ENCODE measurements at places on chromosomes 4 and X.

DNA sequence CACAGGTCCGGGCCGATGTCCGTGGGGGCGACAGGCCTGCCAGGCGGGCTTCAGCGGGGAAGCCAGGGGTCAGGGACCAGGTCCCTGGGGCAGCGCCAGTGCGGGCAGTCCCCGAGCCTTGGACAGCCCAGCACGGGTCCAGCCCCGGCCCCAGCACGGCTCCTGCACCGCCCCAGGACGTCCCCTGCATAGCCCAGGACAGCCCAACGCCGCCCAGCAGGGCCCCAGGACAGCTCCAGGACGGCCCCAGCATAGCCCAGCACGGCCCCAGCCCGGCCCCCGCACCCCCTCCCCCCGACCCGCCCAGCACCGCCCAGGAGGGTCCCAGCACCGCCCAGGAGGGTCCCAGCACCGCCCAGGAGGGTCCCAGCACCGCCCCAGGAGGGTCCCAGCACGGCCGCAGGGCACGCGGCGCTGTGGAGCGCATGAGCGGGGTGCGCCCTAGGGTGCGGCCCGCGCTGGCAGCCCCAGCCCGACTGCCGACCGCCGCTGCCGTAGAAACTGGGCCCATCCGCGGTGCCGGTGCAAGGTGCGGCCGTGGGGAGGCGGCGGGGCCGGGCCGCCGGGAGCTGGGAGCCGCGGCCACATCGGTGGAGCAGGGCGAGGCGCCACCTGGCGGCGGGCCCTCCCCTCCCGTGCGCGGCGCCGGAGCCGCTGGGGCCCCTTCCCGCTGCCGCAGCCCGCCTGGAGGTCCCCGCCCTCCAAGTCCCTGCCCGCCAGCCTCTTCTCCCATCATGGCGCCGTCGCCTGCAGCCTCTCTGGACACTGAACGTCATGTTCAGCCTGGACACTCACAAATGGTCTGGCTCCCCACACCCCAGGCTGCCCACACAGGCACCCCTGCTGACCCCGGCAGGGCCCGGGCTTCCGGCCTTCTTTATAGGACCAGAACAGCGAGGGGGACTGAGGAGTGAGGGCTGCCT is 106.8 kb upstream of the NKX1-1 start:
- peak; percentile 14 for DNase-seq

- DNase-seq: no peak
Measured at GRCh38 chr4:3869174-3869572, 103.0 kb downstream of the ADRA2C start.

- DNase-seq: no peak
Measured at GRCh38 chr4:157667836-157668235, 447.3 kb downstream of the GRIA2 start.

DNA sequence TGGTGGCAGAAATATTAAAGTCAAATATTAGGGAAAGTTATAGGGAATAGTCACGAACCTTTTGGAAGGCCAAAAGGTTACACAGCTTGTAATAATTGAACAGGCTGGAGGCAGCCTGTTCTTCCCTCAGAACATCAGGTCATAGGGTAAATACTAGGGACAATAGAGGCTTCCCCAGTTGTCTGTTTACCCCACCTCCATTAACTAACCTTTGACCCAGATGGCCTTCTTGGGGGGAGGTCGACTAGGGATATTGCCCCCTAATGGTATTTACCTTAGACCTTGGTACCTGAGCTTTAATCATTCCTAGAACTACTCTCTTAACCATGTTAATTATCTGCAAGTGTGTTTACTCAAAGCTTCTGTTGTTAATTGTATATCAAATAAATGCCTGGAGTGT is 26.0 kb downstream of the C4orf17 start:
- no peak for DNase-seq

GRCh38 chr4:26062215-26062614 is 148.2 kb downstream of the SMIM20 start:
- no peak for DNase-seq

DNA sequence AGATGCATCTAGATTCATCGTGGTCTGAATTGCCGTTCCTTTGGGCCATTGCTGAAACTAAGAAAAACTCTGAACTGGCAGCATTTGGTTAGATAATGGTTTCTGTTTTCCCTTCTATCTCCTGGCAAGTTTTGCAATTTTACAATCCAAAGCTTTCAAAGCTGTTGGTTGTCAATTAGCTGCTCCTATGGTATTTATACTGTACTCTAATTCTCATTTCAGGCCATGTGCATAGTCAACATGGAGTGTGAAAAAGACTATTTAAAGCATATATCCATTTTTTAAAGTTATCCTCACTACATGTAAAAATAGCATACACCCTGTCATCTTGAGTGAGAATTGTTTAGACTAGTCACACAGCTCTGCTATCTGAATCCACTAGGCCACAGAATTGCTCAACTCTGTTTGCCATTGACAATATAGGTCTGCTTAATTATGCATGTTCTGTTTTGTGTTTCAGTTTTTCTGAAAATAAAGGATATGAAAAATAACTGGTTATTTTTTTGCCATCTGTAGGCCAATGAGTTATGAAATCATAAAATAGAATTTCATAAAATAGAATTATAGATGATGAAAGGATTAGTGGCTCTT is 27.7 kb upstream of the TEC start:
- no peak for DNase-seq

DNA sequence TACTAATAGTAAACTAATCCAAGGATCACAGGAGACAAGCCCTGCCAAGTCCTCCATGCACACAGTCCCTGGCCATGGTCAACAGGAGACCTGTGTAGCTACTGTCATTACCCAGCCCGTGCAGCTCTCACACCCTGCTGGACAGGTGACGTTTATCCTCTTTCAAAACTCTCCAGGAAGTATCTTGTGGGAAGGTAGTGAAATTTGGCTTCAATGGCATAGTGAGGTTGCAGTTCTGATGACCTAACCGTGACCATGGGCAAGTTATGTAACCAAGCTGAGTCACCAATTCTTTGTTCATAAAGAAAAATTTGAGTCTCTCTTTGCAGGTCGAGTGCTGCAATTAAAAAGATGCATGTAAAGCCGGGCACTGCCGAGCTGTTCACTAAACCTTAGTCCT is 11.3 kb upstream of the SLC2A9 start:
- DNase-seq: no peak

GRCh38 chrX:27086237-27086636 is 376.9 kb downstream of the PPP4R3C start:
- DNase-seq: no peak

GRCh38 chr4:15888515-15888914 is 50.0 kb downstream of the FGFBP1 start:
- DNase-seq: no peak

GRCh38 chrX:110408949-110409588 is 50.4 kb downstream of the RTL9 start:
- DNase-seq: no peak

DNA sequence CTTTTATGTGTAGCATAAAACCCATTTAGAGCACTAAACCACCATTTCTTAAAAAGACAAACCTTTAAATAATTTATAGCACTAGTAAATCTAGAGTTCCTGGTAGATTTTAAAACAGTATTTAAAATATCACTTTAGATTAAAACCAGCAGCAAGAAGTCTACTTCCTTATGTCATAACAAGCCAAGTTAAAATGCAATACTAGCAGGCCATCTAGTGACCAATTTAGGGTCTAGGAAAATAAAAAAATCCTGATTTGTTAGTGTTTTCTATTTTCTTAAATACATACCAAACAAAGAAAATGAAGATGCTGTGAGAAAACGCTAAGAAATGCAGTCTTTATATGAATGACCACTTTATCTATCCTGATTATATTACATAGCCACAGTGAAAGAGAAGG is 53.9 kb downstream of the PAPSS1 start:
- no peak for DNase-seq

DNA sequence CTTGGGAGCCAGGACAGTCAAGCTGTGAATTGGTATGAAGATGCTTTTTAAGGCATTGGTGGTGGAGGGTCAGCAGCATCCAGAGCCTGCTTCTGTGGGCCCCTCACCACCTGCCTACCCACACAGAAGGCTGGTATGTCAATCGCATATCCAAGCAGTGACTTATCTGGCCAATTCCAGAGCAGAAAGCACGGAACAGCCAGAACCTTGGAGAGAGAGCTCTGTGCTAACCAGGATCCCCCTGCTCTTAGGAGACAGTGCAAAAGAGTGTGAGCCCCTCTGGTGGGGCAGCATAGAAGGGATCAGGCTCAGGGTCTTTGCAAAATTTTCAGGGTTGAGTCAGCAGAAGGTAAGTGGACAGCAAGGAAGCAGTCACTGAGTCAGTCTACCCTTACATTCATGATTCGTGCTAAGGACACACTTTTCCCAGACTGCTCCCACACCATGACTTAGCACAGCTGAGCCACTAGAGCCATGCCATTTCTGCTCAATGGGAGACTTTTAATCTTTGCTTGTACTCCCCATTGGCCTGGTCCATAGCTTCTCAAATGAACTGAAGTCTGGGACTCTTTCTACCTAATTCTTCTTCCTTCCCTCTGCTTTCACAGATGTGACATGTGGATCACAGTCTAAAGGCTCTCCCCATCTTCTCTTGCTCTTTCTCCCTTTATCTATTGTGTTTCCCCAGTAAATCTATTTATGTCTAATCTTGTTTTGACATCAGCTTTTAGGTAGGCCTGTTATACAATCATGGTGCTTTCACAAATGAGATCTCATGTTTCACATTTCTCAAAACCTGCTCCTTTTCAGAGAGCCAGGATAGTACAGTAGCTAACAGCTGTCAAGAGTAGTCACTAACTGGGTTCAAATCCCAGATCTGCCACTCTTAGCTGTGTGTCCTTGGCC is 20.0 kb downstream of the MORF4L2 start:
- DNase-seq: no peak

DNA sequence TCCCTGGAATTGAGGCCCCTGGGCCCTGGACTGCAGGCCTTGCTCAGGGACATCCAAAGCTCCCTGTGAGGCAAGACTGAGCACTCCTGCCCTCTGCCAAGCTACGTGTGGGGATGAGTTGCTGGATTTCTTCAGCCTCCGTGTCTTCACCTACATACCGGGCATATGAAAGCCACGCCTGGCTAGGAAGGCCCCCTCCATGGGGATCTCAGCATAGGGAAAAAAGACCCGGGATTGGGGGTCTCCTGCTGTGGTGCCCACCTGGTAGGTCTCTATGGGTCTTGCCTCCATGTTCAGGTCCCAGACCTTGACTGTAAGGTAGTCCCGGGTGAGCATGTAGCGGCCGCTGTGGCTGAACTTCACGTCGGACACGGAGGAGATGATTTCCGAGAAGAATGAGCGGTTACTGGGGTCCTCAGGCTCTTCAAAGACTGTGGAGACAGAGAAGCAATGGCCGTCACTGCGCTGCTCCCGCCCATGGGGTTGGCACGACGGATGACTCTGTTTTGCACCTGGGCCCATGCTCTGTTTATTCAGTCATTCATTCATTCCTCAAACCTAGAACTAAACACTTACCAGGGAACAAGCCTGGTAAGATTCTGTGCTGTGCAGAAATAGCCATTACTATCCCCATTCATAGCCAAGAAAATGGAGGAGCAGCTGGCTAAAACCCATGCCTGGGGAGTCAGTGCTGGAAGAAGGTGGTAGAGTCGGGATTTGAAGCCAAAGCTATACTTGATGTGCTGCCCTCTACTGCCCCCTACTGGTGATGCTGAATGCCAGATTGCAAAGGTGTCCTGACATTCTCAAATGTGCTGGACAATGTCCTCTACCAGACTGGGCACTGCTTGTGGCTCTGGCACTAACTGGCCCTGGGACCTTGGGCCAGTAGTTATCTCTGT is 63.9 kb downstream of the WFS1 start:
- no peak for DNase-seq

- DNase-seq: no peak
Measured at GRCh38 chr4:48979914-48980579, 6.0 kb upstream of the CWH43 start.

DNA sequence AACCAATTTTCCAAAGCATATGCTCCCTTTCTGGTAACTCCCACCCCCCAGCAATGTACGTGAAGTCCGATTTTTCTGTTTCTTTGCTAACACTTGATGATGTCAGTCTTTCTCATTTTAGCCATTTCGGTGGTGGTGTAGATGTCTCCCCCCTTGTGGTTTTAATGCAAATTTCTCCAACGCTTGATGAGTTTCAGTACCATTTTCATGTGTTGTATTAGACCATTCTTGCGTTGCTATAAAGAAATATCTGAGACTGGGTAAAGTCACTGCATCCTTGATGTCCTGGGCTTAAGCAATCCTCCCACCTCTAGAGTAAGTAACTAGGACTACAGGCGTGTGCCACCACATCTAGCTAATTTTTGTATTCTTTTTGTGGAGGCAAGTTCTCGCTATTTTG is 148.4 kb upstream of the VCX3A start:
- DNase-seq: no peak

- peak; percentile 73 for DNase-seq
Measured at GRCh38 chr4:6873792-6874461, 35.7 kb upstream of the TBC1D14 start.

DNA sequence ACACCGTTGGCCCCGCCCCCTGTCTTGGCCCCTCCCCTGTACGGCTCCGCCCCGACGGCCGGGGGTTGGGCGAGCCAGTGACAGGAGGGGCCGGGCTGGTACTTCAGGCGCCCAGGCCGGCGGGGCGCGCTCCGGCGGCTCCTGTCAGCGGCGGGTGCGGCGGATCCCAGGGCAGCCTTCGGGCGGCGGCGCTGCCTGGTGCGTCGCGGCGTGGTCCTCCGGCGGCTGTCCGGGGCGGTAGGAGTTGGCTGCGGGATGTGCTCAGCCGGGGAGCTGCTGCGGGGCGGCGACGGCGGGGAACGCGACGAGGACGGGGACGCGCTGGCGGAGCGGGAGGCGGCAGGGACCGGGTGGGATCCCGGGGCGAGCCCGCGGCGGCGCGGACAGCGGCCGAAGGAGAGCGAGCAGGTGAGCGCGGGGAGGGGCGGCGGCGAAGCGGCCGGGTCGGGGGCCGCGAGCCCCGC is at the start of gene FAM241A:
TSS of gene FAM241A (plus strand) at position 129 of the 464 bp plus-strand sequence. CDS start at position 256, 127 bp downstream.
- DNase-seq: peak; percentile 85

DNA sequence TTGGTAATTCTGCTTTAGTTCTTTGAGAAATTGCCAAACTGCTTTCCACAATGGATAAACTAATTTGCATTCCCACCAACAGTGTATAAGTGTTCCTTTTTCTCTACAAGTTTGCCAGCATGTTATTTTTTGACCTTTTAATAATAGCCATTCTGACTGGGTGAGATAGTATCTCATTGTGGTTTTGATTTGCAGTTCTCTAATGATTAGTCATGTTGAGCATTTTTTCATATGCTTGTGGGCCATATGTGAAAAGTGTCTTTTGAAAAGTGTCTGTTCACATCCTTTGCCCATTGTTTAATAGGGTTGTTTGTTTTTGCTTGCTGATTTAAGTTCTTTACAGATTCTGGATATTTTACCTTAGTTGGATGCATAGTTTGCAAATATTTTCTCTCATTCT is 25.9 kb downstream of the ENPEP start:
- DNase-seq: no peak

DNA sequence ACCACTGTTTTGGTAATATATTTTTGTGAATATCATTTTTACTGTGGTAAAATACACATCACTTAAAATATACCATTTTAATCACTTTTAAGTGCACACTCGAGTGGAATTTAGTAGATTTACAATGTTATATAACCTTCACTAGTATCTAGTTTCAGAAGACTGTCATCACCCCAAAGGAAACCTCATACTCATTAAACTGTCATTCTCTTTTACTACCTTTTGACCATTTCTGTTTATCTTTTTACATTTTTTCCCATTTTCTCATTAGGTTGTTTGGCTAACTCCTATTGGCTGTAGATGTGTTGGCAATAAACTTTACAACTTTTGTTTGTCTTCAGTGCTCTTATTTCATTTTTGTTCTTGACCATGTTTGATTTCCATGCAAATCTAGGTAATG is 1168.3 kb upstream of the PCDH7 start:
- no peak for DNase-seq
